PC-3 (cell line): ENCODE measurements at places on chromosomes 7 and 10. TPM values are rescaled to one million over a fixed set of nuclear protein-coding genes. Genes with fewer than 3 reads are reported as not detected.

The HMX2 gene
- total RNA-seq: not detected in 2 replicates

The AKR1D1 gene
- total RNA-seq: not detected in 2 replicates

The CLRN3 gene
- not detected in 2 replicates for total RNA-seq

The PILRA gene
- 0.92 and 1.9 TPM in 2 replicates for total RNA-seq

The OR2A7 gene
- total RNA-seq: 0.69 TPM in 2 replicates

The LCOR gene
- 10.5 and 21.0 TPM in 2 replicates for total RNA-seq

The ELN gene
- 0.07 TPM in 1 of 2 replicates, not detected in the other for total RNA-seq

The CCL24 gene
- total RNA-seq: not detected in 2 replicates

The TUBB8 gene
- not detected in 2 replicates for total RNA-seq

DNA sequence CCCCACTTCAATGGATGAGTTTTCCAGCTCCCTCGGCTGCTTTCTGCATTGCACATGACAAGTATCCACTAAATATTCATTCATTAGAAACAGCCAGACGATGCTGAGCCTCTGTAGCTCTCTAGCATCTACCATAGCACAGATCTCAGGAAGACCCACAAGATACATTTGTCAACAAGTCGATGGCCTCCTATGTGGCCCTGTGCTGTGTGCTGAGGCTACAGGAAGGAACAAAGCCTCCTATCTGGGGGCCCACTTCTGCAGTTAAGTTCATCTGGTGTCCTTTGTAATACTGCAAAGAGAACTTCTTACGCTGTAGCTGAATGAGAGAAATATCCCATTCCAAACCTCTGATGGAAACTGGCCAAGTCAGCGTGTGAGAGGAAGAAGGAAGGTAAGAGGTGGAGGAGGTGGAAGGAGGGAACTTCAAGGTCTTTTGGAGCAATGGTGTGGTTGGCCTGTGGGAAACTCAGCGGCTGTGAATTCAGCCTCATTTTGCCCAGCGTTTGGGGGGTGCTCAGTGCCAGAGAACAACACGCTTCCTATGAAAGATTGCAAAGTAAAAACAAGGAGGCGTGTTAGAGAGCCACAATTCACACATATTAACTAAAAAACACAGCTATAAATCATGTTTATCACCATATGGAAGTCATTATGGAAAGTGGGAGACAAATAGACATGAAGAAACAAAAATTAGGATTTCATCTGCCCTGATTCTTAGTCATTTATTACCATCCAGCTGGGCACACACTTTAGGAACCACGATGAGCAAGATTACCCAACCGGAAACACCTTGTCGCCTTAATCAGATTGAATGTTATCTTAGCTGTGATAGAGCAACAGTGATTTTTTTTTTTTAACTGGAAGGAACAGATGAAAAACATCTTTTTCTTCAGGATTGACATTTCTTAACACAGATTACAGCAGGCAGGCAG, 62.2 kb upstream of the USP6NL start:
- no peak for DNase-seq

- DNase-seq: no peak
These were observed 133.2 kb downstream of the CAMK1D start for GRCh38 chr10:12482587-12482986.

DNA sequence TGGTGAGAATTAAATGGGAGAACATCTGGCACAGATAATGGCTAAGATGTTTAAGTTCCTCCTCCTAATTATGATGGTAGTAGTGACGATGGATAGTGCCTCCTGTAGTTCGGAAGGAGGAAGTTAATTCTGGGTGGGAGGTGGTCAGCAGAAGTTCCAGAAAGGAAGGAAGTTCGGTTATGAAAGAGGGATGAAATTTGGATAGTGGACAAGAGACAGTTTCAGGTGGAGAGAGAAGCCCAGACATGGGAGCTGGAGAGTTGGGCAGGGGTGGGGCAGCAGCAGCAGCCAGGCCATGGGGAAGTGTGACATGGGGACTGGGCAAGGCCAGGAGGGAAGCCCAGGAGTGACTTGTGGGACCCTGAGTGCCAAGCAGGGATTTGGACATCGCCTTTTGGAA, 99.5 kb downstream of the CCNY start:
- no peak for DNase-seq

GRCh38 chr10:119353421-119353820, 146.1 kb downstream of the GRK5 start:
- no peak for DNase-seq

GRCh38 chr10:48526846-48527505, 77.9 kb downstream of the ARHGAP22 start:
- no peak for DNase-seq

DNA sequence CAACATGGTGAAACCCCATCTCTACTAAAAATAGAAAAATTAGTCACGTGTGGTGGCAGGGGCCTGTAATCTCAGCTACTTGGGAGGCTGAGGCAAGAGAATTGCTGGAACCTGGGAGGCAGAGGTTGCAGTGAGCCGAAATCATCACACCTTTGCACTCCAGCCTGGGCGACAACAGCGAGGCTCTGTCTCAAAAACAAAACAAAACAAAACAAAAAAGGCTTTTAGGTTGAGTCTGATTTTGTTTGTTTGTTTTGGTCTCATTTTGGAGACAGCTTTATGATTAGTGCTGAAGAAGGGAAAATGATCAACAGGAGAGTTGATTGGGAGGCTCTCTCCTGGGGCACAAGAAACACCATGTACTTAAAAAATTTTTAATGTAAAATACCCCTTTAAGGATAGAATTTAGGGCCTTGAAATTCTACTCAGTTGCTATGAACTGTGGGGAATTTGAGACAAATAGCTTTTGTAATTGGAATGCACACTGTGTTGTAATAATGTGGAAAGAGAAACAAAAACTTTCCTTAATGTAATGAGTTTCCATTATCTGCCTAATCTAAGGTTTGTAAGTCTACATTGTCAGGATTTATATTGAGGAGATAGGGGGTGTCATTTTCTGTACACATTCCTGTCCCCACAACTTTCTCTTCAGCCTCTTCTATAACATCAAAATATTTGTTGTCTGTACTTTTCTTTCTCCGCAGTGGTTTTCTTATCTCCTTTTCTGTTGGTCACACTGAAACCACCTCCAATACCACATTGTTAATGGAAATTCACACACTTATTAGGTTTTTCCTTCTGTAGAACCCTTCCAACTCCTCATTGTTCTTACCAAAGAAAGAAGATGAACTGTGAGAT, 41.3 kb downstream of the ARID5B start:
- no peak for DNase-seq

DNA sequence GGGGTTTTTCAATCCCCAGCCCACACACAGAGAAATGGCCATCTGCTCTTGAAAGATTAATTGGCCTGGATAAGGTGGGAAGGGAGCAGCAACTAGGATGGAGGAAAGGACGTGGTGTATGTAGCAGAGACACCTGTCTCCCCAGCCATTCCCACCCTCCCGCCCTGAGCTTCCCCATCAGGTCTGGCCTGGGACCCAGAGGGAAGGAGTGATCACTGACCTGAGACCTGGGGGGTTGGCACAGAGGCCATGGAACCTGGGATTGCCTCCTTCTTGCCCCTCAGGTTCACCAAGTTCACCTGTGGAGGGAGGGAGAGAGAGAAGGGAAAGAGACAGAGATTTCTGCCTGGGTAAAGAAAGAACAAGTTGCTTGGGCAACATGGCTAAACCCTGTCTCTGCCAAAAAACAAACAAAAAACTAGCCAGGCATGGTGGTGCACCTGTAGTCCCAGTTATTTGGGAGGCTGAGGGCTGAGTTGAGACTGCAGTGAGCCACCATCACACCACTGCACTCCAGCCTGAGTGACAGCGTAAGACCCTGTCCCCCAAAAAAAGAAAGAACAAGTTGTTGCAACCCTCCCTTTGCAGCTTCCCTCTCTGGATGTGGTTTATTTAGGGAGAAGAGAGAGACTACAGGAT, 11.3 kb upstream of the TRPV6 start:
- DNase-seq: no peak

DNA sequence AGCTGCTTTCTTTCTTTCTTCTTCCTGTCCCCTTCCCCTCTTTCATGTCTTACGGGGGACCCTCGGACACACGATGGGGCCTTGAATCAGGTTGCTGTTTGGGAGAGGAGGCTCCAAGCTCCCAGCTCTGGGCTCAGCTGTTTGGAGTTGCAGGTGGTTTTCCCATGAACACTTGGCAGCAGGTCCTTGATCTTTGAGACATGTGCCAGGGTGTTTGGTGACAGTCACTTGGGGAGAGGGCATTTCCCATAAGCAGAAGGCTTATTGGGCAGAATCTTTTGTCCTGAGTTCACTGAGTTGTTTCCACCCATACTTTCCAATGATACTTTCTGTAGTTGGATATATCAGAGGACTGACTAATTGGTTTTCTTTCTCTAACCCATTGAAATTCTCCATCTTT, 104.7 kb upstream of the SH2B2 start:
- DNase-seq: no peak

GRCh38 chr10:26454891-26455290, 16.8 kb downstream of the APBB1IP start:
- DNase-seq: no peak

DNA sequence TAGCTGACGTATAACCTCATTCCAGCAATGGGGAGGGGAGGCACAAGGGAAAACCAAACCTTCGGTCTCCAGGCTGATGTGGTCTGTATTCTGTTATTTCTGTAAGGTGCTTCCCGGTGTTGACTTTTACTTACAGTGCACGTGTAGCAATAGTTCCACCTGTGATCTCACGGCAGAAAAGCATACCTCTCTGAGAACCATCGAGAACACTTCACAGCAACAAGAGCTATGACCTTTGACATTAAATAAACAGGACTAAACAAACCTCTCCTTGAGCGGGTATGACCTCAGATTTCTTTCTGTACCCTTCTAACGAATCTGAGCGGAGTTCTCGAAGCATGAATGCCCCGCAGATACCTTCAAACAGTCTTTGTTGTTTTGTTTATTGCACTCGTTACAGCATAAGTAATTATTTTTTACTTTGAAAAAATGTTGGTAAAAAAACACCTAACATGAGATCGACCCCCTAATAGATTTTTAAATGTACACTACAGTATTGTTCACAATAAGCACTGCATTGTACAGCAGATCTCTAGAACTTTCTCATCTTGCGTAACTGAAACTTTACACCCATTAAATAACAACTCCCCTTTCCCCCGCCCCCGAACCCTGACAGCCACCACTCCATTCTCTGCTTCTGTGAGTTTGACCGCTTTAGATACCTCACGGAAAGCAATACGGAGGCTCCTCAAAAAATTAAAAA, 282.3 kb downstream of the GATA3 start:
- no peak for DNase-seq
